Activated T-helper 2 cell treated with anti-CD3 and anti-CD28 coated beads, Interferon-gamma antibody, Interleukin-2, Interleukin-4, amounts not matched to agents 10 μg/mL and 5 μg/mL and 100 μg/mL, durations not matched to agents 14 hours and 24 hours and 36 hours (primary cell): ENCODE measurements at places on chromosomes 1 and 21.
A peak's percentile ranks its signal among the peaks of the same experiment; 100 is the strongest.

GRCh38 chr1:46223472-46223943 is 20.4 kb downstream of the LURAP1 start:
- peak; percentile 49 for DNase-seq

DNA sequence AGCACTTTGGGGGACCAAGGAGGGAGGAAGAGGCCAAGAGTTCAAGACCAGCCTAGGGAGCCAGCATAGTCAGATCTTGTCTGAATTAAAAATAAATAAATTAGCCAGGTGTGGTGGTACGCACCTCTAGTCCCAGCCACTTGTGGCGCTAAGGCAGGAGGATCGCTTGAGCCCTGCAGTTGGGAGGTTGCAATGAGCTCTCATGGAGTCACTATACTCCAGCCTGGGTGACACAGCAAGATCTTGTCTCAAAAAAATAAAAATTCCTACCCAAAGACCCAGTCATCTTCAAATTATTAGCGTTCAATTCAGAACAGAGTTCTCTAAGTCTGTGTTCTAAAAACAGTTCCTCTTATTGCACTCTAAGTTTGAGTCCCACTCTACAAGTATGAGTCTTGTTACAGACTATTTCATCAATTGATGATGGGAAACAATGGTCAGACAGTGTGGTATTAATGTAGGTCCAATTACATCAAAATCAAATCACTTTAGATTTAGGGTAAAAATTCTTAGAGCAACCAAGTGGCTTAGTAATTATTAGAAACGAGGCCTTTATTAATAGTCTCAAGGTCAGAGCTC is 6.9 kb downstream of the FOXJ3 start:
- DNase-seq: no peak

- DNase-seq: peak; percentile 31
Measured at GRCh38 chr1:101371259-101371658, 134.4 kb downstream of the S1PR1 start.

DNA sequence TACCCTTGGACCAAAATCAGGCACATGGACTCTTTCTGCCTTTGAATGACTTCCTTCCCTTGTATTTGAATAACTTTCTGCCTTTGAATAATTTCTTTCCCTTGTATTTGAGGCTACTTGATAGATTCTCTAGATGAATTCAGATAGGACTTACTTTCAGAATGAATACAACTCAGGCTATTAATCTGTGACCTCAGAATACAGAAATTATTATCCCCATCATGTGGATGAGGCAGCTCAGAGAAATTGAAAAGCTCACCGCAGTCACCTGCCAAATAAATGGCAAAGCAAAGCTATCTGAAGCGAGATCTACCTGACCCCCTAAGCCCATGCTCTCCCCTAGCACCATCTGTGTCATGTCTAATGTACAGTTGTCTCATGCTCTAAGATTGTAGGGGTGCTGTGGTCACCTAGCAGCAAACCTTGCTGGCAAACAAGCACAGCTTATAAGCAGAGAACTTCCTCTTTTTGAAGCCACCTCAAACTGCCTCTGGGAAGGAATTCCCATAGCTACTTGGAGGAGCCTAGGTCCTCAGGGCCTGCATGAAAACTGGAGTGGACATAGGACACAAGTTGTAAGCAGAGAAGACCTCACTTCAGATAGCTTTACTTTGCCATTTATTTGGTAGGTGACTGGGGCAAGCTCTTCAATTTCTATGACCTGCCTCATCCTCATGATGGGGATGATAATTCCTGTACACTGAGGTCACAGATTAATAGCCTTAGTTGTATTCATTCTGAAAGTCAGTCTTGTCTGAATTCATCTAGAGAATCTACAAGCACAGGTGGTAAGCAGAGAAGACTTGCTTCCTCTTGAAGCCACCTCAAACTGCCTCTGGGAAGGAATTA is 66.1 kb downstream of the FASLG start:
- no peak for DNase-seq
